ENCODE measurements at places on chromosomes 7 and 10. TPM values are rescaled to one million over a fixed set of nuclear protein-coding genes. Genes with fewer than 3 reads are reported as not detected.

DNA sequence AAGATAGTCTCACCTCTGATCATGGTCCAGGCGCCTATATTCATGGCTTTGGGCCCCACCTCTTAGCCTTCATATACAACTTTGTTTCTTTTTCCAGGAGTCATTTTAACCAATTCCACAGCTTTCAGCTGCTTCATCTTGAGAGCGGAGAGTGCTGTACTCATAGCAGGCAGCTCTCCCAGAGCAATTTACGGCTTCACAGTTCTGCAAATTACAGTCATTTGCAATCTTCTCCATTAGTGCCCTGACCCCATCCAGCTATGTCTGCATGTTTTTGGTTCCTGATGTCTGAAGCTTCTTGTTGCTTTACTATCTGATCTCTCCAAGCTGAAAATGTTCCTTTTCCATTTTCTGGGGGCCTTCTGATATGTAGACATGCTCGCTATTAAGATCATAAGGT, 18.0 kb upstream of the MEST start:
- DNase-seq: no peak

GNAT3 gene
- total RNA-seq: not detected

- no peak for DNase-seq
These were observed 107.1 kb upstream of the ITGB1 start for GRCh38 chr10:33065111-33065510.

GRCh38 chr10:71006506-71006905, 118.1 kb upstream of the PCBD1 start:
- DNase-seq: no peak

DNA sequence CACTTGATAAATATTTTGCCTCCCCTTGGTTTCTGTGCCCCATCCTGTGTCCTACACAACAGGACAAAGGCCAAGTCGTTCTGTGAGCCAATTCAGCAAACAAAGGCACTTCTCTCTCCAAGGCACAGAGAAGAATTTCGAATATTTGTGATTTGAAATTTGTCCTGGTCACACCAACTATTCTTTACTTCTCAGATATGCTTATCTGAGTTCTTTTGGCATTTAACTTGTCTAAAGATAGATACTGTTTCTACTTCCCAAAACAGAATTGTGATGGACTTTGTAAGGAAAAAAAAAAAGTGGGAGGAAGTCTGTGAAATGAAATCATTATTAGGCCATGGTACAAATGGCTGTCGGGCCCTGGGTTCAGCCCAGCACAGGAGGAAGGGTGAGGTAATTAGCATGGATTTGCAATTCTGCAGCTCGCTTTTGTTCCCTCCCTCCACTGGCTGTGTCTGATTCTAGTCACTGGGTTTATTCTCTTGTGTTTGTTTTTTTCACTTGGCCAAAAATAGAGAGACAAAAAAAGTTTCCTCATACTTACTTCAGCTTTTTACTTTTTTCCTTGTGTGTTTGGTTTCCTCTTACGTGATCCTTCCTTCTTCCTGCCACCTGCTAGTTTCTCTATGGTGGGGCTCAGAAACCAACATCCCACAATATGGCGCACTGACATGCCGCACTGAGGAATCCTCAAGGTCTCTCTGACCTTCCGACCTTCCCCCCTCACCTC, 108.2 kb upstream of the MKLN1 start:
- no peak for DNase-seq

DNA sequence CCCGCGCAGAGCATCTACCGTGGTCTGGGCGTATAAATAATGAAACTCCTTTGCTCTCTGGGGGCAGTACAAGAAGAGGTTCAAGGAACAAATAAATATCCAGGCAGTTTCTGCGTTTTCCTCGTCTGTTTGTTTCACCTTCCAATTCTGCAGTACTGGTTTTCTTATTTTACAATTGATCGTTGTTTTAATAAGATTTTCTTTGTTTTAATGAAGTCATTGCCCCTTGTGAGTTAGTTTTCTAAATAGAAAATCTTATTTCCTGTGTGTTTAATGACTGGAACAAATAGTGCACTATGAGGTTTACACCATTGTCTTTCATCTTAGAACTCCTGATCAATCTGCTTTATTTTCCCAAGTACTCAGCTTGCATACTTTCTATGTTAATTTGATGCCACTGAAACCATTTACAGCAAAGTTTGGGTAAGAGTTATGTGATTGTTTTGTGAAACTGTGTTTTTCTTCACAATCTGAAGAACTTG, 1.2 kb downstream of the PLEKHA1 start:
- DNase-seq: no peak

GRCh38 chr10:112000466-112000865, 183.1 kb downstream of the GPAM start:
- DNase-seq: no peak

- no peak for DNase-seq
These were observed 64.0 kb upstream of the TRIM8 start for GRCh38 chr10:102580230-102580629.

DNA sequence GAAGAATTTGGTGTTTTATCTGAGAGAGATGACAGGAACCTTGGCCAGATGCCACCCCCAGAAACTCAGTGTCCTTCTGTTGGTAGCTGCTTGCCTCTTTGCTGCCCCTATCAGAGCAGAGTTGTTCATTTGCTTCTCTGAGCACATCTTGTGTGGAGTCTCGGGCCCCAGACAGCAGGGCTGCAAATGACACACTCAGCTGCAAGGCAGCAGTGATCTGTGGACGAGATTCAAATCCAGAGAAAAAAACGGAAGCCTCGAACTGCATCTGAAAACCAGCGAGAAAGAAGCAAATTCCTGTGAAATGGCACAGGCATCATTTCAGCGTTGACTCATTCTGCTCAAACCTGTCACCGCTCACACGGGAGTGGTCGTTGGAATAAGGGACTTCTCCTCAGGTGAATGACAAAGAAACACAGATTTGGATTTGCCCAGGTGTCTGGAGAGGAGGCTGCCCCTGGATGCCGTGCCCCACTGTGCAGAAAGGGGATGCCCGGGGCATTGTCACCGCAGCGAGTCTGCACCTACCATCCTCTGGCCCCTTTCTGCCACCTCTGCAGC, 144.7 kb downstream of the PFKFB3 start:
- DNase-seq: peak; percentile 68

SORBS1 gene
- 2,231 TPM for total RNA-seq

DNA sequence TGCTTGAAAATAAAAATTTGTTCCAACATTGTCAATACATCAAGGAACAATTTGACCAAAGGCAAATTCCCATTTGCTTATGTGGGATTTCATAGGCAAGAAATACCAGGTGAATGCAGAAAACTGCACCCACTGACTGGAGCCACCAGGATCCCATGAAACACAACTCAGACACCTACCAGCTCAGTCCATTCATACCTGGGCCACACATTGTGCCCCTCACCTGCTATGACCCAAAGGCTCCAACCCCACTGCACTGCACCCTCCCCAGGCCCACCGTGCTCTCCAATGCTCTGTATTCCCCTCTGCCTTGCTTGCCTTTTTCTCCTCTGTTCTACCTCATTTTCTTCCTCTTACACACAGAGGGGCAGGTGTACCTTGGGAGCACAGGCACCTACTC, 5.3 kb downstream of the NCAPG2 start:
- no peak for DNase-seq

- DNase-seq: no peak
These were observed 224.3 kb downstream of the MDFIC start for GRCh38 chr7:115146148-115146547.

- DNase-seq: peak; percentile 84
These were observed 17.1 kb downstream of the MBL2 start for GRCh38 chr10:52755297-52756062.

- DNase-seq: no peak
These were observed 14.4 kb downstream of the PROSER2 start for GRCh38 chr10:11837372-11838161.

- DNase-seq: no peak
These were observed 145.9 kb upstream of the WNT16 start for GRCh38 chr7:121182902-121183301.

GRCh38 chr10:23826421-23826820, 382.5 kb upstream of the KIAA1217 start:
- DNase-seq: no peak

DNA sequence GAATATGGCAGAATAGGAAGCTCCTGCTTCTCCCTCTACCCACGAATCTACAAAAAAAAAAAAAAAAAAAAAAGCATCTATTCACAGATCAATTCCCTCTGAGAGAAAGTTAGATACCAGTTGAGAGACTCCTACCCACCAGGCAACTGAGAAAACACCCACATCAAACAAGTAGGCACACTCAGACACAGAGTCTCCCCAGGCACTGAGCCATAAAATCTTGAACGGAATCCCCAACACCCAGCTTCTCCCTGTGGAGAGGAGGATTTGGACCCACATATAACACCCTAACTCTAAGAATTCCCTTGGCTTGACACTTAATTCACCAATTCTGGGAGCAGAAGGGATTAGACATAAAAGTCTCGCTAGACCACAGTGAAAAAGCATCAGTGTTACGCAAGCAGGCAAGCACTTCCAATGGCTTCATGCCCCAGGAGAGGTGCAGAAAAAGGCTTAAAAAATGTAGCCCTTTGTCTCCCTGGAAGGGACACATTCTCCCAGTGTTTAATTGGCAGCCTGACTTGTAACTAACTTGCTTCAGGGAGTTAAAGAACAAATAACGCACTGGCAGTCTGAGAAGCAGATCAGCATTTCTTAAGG, 192.2 kb downstream of the ELAPOR2 start:
- no peak for DNase-seq

GRCh38 chr10:19874791-19875190, 58.6 kb downstream of the PLXDC2 start:
- DNase-seq: no peak

DNA sequence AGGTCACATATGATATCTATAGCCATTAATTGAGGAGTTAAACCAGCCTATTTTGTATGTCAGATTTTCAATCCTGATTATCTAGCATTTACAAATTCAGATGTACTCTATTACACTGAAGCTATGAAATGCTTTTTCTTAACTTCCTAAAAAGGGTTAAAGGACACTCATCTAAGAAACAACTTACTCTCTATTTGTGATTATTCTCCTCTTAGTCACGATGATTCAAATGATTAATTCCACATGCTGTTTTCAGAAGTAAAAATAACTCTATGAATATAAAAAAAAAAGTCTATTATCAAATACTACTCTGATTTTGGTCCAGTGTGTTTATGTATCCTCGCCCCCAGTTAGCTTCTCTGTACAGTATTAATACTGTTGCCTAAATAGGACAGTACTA, 1199.9 kb downstream of the GATA3 start:
- no peak for DNase-seq

- DNase-seq: peak; percentile 79
These were observed 104.9 kb downstream of the KMT2E start for GRCh38 chr7:105118612-105119600.

- DNase-seq: no peak
These were observed 30.9 kb upstream of the SLC16A12 start for GRCh38 chr10:89566095-89566950.
